ENCODE measurements at places on chromosomes 11 and 22. TPM values are rescaled to one million over a fixed set of nuclear protein-coding genes. Genes with fewer than 3 reads are reported as not detected.

DNA sequence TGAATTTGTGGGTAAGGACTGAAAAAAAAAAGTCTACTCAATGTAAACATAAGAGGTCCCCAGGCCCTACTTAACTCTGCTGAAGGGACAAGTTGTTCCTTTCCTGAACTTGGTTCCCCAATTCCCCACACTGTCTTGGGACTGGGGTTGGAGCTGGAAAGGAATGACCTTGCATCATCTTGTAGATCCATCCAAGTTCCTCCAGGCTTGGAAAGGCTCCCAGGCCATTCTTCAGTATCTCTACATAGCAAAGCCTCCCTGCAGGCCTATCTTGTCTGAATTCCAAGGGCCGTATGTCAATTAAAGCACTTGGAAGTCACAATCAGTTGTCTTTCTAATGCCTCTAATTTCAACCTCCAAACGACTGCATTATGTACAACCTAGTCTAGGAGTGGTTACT, 361.2 kb downstream of the TMEM135 start:
- DNase-seq: no peak

DNA sequence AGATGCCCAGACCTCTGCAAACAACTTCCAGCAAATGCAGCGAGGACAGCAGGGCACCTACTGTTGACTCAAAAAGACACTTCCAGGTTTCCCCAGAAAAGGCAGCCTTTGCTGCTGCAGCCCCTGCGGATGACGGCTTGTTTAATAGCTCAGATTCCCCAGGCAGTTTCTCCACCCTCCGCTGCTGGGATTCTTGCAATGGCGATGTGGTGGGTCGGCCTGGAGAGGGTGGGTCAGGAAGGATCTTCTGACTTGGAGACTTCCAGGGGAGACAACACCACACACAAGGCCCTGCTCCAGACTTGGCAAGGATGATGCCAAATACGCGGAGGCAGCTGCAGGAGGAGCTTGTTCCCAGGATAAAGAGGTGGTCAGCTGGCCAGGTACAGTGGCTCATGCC, 17.9 kb upstream of the TREH start:
- DNase-seq: no peak

DNA sequence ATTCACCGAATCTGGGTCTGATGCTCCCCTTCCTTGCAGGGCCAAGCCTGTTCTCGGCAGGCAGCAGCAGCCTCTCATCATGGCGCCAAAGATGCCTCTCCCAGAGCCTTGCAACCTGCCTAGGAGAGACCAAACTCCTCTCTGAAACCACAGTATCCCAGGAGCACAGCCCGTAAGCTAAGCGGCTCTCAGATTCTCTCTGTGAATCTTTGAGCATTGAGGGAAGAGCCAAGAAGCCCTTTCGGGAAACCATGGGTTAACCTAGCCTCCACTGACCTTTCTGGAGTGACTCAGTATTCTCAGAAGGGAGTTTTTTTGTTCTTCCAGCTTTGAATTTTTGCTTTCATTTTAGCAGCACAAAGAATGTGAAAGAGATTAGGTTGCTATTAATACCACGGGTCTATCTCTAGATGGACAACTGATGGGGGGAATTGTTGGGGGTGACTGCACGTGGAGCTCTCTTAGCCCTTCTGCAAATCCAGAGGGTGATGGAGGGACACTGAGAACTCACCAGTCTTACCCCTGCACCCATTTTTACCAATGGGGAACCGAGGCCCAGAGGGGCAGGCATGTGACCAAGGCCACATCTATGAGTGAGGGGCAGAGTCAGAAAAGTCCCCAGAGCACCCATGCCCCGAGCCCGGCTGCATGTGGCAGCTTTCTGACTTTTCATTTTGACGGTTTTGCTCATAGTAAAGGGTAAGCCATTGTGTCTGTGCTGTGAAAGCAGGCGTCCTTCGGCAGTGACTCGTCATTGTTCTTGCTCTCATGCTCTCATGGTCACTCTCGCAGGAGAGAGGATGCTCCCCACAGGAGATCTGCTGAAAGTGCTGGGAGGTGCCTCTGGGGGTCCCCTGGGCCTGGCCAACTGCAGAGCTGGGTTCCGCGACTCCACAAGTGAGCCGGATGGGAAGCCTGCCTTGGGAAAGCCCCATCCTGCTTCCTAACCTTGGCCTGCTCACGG, 36.0 kb downstream of the IRAG1 start:
- no peak for DNase-seq

DNA sequence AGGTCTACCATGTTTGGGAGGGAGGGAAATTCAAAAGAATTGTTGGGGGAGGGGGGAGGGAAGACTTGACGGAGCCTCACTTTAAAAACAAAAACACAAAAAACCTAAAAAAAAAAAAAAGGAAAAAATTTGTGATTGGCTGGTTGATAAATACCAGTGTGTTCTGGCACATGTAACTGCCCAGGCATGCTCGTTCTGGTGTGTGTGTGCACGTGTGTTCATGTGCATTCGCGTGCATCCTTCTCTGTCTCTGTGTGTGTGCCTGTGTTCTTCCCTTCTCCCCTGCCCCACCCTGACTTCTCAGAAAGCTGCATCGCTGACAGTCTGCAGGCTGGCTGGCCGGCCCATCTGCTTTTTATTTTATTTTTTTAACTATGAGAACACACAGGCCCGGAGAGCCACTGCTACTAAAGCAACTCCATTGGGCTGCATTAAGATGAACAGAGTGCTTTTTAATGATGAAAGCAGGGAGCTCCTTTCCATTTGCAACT, 22.6 kb upstream of the ADSL start:
- DNase-seq: no peak

DNA sequence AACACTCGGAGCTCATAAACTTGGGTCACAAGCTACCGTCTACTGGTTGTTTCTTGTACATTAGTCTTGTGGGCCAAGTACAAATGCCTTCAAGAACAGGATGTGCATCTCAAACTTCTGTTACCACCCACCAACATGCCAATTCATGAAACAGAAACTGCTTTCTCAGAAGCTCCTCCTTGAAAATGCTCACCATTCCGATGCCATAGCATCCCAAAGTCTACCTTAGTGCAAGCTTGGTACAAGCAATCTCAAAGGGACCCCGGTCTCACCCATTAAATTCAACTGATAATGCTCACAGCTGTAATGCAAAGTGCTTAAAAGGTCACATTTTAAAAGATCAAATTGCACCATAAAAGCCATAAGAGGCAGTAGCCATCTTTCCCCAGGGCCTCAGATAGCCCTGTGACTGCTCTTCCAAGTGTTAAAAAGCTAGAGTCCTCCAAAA, 31.8 kb upstream of the CCDC34 start:
- no peak for DNase-seq

- DNase-seq: no peak
Observed at GRCh38 chr11:27874998-27875830, 175.0 kb upstream of the BDNF start.

GRCh38 chr11:68412593-68413475, 47.7 kb upstream of the PPP6R3 start:
- DNase-seq: no peak

DNA sequence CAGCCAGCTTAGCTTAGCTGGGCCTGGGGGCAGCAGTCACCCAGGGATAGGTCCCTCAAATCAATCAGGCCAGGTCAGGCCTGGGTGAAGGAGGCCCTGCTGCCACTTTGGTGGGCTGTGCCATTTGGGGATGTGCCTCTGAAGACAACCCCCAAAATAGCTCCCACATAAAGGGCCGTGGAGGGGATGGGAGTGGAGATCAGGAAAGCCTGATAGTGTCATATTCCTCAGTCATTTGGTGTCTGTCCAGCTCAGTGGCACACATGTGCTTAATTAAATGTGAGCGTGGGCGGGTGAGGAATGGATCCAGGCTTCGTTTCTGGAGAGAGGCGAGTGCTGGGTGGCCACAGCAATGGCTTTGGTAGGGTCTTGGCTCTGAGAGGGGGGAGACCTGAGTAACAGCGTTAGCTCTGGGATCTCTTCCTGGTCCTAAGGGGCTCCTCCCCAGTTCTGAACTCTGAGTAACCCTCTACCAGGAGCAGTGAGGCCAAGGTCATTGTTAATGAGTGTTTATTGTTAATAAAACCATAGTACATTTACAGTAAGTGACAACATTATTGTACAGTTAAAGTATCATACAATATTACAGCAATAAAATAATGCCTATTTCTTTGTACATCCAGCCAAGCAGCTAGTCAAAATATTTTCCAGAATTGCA, 45.2 kb downstream of the NAT10 start:
- DNase-seq: no peak

- no peak for DNase-seq
Observed at GRCh38 chr11:92399705-92400104, 175.1 kb downstream of the FAT3 start.

Gene POU2AF2
- not detected for total RNA-seq

Gene POLD3
- 12.5 TPM for total RNA-seq

Gene C11orf97
- total RNA-seq: not detected

Gene SHISAL1
- total RNA-seq: 3.3 TPM

Gene PRG3
- not detected for total RNA-seq
